ENCODE measurements at places on chromosomes 1 and 21.

DNA sequence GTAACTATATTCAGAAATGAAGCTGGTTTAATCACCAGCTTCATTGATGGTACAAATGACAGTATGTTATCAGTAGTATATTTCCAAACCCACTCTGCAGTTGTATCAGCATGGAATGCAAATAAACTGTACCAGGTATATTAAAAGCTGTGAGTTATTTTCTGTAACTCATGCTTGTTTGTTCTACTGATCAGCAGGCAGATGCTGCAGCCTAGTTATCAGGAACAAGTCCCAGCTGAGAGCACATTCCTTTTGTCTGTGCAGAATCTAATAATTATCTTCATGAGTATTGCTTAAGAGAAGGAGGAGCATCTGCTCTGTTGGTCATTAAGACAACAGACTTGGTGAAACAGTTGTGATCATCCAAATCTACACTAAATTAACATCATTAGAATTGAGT, 1331.1 kb downstream of the MRPL39 start:
- DNase-seq, result no peak

DNA sequence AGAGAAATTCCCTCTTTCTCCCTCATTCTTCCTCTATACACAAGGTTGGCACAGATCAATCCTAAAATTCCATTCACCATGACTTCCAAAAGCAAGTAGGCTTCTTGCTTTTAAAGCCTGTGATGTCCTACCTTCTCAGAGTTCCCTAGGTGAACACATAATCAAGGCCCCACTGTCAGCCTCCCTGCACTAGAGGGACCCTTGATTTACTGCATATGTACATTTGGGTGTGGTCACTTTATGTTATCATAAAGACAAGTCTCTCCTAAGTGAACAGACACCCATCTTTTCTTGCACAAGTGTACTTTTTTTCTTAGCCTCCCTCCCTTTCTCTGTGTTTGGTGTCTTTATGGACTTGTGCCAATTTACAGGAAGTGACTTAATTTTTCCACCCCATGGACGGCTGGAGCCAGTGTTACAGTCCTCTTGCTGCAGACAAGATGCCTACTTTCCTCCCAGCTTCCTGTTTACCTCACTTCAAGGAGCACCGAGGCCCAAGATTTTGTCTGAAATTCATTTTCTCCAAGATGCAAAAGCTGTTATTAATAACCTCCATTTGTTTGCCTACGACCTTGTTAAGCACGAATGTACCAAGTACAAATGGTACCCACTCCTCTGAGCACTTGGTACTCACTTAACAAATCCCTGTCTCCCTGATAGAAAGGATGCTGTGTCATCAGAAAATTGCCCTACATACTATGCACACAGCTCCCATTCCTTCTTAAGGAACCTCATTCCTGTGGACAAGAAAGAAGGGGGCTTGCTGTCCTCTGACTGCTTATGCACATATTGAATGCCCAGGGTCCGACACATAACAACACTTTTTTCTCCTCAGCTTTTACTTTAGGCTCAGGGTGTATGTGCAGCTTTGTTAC, 82.8 kb upstream of the SLC44A3 start:
- no peak for DNase-seq

DNA sequence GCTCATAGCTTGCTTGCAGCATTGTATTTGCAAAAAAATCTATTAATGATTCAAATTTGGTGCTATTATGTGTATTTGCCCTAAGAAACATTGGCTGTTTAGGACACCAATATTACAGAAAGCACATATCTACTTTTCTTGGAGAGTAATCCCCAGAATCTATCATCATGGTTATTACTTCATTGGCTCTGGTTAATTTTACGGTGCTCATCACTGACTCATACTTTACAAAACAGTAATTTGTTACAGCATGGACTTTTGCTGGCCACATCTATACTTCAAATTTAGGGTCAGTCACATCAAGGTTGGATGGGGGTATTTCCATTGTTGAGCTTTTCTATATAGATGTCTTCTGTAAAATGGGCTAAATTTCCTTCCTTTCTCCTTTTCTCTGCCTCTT, 45.7 kb downstream of the SH3GLB1 start:
- DNase-seq, result no peak

DNA sequence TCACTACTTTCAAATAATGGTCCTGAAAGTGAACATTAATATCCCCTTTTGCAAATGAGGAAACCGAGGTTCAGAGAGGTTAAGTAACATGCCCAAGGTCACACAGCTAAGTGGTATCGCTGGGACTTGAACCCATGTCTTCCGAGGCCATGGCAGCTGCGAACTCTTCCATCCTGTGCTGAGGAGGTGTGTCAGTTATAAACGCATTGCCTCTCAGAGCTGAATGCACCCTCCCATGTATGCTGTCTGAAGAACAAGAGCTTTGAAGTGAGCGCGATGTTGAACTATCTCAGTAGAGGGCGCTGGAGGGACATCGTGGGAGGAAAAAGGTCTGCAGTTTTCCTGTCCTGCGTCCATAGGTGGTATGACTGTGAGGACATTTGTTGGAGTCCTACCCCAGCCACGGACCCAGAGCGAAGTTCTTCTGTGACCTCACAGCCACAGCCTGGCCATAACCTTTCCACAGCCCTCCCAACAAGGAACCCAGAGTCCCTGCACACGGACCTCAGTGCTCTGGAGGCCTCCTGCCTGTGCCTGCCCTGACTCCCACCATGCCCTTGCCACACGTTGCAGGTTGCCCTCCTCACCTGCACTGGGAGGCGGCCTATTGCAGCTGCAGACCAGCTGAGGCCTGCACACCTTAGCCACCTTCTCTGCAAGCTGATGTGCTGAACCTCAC, 7.5 kb downstream of the MYOC start:
- peak; percentile 50 for DNase-seq

DNA sequence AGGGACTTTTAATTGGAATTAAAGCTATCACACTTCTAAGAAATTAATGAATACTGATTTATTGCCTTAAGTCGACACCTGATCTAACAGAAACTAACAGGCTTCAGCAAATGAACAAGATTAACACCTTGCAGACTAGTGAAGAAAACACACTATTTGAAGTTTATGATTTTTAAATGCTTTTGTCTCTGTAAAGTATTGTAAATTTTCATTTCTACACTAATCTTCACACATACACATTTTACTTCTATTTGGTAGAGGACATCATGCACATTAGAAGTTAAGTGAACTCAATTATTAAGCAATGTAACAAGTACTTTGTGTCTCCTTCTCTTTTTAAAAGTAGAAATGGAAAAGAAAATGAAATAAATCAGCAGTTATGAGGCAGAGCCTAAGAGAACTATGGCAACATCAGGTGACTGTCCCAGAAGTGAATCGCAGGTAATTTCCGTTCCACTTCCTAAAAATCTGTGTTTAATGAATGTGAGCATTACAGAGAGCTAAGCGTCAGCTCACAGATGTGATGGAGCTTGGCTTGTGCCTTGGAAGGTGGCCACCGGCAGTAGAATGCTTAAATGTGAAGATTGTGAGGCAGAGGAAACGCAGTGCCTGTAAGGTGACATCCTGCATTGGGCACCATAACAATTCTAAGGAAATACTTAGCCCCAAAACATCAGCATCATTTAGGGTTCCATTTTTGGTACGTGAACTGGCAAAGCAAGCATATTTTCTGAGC, 1.2 kb downstream of the PRMT2 start:
- no peak for DNase-seq

GRCh38 chr1:53657891-53658396, 81.0 kb downstream of the GLIS1 start:
- DNase-seq, result no peak

GRCh38 chr1:237012788-237013383, 8.6 kb upstream of the MT1HL1 start:
- no peak for DNase-seq

DNA sequence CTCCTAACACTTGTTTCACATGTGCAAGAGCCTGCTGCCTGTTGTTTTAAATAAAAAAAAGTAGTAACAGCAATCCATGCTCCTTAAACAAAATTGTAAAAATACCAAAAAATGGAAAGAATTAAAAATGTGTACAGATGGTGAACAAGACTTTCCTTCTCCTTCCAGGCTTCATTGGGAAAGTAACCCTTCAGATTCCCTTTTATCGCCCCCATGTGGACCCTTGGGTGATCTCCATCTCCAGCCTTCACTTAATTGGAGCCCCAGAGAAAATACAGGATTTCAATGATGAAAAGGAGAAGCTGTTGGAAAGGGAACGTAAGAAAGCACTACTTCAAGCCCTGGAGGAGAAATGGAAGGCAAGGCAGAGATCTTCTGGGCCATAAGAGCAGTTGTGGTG, 14.2 kb downstream of the VPS13D start:
- DNase-seq, result no peak

DNA sequence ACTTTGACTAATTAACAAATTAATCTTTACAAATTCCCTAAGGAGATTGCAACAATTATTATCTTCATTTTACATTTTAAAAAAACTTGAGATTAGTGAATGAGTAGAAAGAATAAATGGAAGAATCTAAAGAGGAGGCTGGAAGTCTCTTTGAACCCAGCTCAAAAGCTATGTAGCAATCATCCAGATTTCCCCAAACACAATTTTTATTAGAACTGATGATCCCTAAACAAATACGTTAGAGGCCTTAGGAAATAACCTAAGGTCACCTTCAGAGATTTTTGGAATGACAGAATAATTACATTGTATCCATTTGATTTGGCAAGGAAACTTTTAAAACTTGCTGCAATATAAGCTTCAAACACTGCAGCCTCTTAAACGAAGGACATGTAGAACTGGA, 242.4 kb upstream of the LYPLAL1 start:
- DNase-seq, result no peak

DNA sequence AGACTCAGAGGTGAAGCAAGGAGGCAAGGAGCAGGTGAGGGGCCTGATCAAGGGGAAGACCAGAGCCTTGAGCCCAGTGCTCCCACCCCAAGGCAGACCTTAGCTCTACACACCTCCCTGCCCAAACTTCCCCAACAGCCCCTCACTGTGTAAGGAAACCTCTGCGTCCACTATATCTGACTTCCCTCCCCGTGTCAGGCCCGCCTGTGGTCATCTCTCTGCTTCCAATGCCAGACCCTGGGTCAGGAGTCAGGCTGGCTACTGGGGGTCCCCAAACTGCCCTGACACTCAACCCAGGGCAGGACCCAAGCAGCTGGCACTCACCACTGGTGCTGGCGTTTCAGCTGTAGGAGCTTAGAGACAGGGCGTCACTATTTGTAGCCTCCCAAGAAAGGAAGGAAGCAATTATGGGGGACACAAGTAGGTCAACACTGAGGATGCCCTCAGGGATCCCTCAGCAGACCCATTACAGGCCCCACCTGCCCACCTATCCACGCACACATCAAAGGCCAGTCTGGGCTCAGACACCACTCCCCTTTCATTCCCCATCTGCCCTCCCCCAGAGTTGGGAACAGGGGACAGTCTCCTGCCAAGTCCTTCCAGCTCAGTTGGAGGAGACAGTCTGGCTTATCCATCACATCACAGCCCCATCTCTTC, 811 bp upstream of the S100A3 start:
- no peak for DNase-seq

GRCh38 chr1:20964540-20965484, 177.7 kb upstream of the HP1BP3 start:
- DNase-seq, result no peak

- DNase-seq, result no peak
Measured at GRCh38 chr1:53601031-53601745, 137.8 kb downstream of the GLIS1 start.

- no peak for DNase-seq
Measured at GRCh38 chr1:201113451-201114244, 1.4 kb upstream of the CACNA1S start.

DNA sequence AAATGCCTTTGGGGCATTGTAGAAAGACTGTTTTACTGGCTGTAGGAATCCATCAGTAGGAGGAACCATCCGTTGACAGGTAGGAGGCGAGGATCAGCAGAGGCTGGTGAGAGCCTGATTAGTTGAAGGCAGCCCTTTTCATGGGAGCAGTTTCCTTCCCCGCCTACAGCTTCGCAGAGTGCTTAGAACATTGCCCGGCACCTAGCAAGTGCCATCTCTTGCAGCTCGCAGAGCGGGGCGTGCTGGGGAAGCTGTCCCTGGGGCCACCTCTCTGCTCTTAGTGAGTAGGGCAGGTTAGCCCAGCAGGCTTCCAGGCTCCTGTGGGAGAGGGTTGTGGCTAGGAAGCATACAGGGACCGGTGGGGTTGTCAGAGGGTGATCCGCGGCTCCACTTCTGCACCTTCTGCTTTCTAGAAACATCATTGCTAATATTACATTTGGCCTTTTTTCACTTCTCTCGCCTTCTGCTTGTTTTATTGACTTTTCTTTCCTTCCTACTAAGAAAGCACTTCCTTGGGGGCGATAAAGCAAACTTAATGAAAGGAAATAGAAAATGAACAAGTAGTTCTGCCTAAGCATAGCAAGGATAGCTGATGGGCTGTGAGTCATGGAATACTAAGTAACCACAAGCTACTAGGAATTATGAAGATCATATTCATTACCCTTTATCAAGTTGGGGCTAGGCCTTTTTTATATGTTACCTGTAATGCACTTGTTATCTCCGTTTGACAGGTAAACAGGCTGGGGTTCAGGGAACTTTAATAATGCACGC, 176.7 kb downstream of the GALNT2 start:
- no peak for DNase-seq

Measured in hypothalamus (tissue), 51 donors.